ENCODE measurements at places on chromosomes 16 and 17. TPM values are rescaled to one million over a fixed set of nuclear protein-coding genes. Genes with fewer than 3 reads are reported as not detected.

DNA sequence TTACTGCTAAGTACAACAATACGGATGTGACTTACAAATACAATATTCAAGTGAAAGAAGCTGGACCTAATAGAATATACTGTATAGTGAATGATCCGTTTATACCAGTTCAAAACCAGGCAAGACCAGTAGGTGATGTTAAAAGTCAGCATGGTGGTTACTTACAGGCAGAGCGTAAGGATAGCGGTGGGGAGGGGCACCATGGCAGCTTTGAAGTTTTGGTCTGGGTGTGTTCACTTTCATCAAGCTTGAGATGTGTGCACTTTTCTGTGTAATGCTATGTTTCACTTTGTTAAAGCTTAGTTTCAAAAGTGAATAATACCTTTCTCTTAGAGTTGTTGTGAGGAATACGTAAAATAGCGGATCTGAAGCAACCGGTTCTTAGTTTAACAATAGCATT is 16.5 kb upstream of the SLC35G3 start:
- DNase-seq = no peak

- DNase-seq = no peak
Measured at GRCh38 chr16:11394593-11394960, 49.3 kb downstream of the RMI2 start.

DNA sequence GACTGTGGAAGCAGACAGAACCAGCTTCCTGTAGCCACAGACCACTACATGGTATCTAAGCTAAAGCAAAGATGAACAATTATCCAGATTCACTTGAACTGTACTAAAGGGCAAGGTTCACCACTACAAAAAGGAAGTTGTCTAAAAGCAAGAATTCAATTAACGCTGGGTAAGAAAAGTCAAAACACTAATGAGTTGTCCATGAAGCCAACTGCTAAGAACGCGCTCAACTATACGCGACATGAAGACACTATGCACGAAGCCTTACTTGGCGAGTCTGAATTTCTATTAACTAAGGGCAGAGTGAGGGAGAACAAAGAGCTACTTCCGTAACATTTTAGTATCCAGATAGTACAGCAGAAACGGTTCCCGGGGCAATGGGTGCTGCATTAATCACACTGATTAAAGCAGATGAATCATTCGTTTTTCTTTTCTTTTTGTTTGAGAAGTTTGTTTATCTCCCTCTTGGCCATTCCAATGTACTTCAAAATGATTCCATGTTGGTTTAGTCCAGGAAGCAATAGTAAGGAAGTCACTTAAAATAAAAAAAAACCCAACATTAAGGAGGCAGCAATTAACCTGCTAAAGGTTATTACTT is 2.8 kb upstream of the RPS15A start:
- DNase-seq = no peak

GRCh38 chr16:19502395-19503131 is 19.3 kb downstream of the GDE1 start:
- peak; percentile 36 for DNase-seq

GRCh38 chr16:73912281-73912680 is 384.3 kb upstream of the PSMD7 start:
- no peak for DNase-seq

GRCh38 chr17:6269478-6269877 is 165.4 kb downstream of the AIPL1 start:
- peak; percentile 42 for DNase-seq

DNA sequence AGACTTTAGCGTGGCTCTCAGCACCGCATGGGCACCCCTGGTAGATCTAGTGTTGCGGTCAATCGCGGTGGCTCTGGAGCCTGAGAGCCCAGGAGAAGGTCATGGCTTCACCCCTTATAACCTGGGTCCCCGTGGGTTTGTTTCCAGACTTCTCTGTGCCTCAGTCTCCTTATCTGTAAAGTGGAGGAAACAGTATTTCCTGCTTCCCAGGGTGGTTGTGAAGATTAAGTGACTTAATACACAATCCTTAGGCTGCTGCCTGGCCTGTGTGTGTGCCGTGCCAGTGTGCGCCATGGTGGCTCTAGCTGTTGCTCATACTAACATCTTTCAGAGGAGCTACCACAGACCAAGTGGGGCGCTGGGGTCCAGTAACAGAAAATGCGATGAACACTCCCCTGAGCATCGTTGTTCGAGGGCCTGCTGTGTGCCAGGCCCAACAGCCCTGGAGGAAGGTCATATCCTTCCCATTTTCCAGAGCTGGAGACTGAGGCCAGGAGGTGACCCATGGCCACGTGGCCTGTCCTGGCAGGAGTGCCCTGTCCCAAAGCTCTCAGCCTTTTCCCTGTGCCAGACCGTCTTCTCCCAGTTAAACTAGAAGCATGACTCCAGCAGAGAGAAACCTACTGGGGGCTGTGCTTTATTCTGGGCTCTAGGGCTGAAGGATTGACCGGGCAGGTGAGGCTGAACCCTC is 70.1 kb downstream of the CMIP start:
- no peak for DNase-seq

- no peak for DNase-seq
Measured at GRCh38 chr16:56859636-56860035, 5.4 kb upstream of the SLC12A3 start.

GRCh38 chr17:28174352-28175046 is 132.0 kb downstream of the NLK start:
- DNase-seq = no peak

DNA sequence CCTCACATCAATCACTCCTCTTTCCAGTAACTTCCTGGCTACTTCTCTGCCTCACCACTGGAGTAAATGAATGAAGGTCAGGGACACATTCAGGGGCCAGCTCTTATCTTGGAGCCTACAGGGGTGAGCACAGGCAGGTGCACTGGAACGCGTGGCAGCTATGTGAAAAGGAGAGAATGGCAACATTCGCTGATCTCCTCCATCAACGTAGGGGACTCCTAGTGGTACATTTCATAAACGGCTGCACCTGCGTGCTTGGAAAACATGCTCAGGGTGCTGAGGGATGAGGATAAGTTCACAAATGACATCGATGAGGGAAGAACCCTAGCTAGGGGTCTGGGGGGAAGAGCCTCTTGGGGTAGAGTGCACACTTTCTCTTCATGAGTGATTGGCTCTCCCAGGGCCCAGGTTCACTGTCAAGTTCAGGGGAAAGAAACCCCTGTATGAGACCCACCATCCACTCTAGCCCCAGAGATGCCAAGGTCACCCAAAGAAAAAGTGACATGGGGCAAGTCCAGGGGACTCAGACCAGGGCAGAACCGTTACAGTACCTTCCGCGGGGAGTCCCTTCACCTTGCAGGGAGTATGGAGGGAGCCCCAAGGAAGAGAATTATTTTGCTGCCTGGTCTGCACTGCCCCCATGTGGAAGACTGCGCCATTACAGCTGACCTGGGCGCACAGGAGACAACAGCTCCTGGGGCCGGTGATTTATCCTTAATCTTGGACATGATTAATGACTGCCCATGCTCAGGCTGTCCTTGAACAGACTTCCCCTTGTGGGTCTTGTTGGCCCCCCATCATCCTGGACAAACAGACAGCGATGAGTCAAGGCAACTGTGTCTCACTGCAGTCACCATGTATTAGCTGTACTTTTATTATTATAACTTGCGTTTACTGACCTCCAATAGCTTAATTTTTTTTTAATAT is 30.1 kb downstream of the VAC14 start:
- DNase-seq = no peak

- no peak for DNase-seq
Measured at GRCh38 chr17:83100853-83101391, 21.5 kb downstream of the METRNL start.

- no peak for DNase-seq
Measured at GRCh38 chr16:89286096-89286495, 68.6 kb downstream of the ZNF778 start.

GRCh38 chr17:46770818-46771560 is 47.5 kb downstream of the WNT3 start:
- no peak for DNase-seq

Gene CD300LF
- polyA plus RNA-seq = 0.23 TPM

Gene NPW
- 4.2 TPM for polyA plus RNA-seq

Gene CES5A
- 0.11 TPM for polyA plus RNA-seq

Gene SEZ6L2
- polyA plus RNA-seq = 11.0 TPM

Data from left renal pelvis (tissue), 4 donors.